SW 1271 (cell line): ENCODE measurements at places on chromosomes 1 and 21.

GRCh38 chr1:157312082-157312812 is 174.1 kb upstream of the ETV3 start:
- DNase-seq, result no peak

DNA sequence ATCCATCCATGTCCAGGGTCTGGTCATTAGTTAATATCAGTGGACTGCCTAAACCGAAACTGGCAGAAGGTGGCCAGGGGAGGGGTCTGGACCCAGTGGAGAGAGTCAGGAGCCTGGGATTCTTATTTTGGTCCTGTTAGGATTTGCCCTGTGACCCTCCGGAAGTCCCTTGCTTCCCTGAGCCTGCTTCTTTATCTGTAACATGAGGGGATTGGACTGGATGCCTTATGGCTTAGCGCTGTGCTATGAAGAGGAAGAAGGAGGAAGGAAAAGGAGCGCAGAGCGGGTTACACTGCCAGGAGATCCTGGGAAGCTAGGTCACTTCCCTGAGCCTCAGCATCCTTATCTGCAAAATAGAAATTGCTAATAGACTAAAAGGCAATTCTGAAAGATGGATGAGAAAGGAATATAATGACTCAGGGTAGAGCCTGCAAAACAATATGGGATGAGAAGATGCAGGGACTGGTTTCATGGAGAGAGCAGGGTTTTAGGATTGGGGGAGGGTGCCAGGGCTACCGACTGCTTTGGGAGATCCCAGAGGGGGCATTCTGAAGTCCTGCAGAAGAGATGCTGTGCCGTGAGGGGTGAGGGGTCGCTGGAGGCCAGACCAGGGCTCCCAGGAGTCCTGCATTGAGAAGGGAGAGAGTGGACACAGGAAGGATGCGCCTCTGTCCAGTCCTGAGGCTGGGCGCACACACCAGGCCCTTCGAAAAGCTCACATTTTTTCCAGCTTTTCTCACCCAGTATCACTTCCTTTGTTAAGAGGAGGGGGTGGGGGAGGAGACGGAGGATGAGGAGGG is 460 bp upstream of the ADORA1 start:
- DNase-seq, result no peak

DNA sequence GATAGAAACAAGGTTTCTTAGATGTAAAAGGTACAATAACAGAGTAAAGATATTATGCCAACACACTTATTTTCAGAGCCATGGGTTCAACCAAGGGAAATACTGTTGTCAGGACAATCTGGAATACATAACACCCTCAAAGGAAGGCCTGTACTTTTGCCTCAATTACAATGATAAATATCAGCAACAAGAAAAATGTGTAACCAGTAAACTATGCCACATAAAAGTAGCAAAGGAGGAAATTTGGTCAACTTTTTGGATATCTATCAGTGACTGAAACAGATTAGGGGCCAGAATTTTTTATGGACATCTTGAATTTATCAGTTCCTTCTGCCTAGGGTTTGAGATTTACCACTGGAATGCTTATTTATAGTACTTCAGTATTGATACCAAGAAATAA is 24.6 kb upstream of the RAP1GAP start:
- DNase-seq, result no peak

DNA sequence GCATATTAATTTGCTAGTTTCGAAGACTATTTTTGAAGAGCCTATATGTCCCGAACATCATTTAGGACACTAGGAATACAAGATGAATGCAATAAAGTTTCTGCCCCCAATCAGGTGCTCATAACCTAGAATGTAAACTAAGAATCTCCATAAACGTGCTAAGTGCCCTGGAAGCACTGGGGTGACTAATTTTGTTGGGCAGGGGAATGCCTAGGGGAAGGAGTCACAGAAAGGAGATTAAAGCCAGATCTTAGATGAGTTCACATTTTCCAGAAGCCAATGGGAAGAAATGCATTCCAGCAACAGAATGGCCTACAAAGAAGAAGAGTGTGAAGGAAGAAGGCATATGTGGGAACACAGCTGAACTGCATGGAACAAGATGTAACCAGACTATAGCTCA is 19.5 kb downstream of the SCYL3 start:
- DNase-seq, result no peak

- DNase-seq, result no peak
Observed at GRCh38 chr1:12434174-12434573, 183.8 kb downstream of the DHRS3 start.

DNA sequence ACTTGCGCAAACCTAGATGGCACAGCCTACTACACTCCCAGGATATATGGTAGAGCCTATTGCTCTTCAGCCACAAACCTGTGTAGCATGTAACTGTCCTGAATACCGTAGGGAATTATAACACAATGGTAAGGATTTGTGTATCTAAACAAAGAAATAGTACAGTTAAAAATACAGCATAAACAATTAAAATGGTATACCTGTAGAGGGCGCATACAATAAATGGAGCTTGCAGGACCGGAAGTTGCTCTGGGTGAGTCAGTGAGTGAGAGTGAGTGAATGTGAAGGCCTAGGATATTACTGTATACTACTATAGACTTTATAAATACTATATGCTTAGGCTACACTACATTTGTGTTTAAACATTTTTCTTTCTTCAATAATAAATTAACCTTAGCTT is 99.3 kb downstream of the PLD5 start:
- DNase-seq, result no peak

GRCh38 chr21:32452641-32453040 is 40.1 kb downstream of the EVA1C start:
- DNase-seq, result no peak

DNA sequence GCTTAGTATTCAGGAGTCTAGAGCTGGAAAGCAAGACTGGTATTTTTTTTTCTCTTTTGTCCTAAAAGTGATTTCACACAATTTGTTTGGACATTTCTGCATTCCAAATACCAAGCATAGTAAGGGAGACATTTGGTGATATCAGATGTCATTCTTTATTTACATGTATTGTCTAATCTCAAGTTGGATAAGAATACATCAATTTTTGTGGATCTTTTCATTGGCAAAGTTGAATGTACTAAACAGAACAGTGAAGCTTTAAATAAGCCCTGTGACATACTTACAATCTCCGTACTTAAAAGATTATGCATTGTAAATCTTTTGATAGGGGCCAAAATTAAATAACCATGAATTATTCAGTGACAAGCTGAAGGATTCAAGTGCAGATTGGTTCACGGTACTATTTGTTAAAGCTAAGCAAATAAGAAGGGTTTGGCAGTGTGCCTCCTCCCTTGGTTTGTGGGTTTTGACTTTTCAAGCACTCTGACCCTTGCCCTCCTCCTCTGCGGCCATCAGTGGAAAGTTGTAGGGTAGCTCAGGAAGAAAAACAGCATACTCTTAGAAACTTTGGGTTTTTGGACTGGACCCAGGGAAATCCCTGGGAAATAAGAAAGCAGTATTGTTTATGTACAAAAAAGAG is 663.7 kb downstream of the ADGRL2 start:
- no peak for DNase-seq

DNA sequence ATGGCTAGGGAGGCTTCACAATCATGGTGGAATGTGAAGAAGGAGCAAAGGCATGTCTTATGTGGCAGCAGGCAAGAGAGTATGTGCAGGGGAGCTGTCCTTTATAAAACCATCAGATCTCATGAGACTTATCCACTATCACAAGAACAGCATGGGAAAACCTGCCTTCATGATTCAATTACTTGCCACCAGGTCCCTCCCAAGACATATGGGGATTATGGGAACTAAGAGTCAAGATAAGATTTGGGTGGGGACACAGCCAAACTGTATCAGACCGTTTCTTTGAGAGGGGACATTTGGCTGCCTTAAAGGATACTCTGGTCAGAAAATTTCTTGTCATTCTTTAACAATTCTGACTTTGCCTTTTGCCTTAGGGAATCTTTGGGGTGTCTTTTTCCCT is 3.2 kb upstream of the XPR1 start:
- DNase-seq, result no peak

GRCh38 chr1:161864577-161864976 is 98.5 kb downstream of the ATF6 start:
- no peak for DNase-seq

DNA sequence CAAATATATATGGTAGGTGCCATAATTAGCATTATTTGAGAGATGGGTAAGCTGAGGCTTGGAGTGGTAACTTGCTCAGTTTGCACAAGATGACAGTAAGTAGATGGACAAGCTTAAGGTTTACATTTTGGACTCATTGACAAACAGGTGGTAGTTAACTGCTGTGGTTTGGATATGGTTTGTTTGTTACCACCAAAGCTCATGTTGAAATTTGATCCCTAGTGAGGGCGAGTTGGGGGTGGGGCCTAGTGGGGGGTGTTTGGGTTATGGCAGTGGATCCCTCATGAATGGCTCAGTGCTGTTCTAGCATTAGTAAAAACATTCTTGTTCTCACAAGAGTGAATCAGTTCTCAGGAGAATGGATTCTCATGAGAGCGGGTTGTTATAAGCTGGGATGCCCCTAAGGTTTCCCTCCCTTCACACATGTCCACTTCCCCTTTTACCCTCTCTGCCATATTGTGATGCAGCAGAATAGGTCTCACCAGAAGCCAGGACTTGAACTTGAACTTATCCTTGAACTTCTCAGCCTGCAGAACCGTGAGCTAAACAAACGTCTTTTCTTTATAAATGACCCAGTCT is 6.6 kb upstream of the PRRX1 start:
- no peak for DNase-seq

- DNase-seq, result no peak
Observed at GRCh38 chr1:81699234-81699633, 101.5 kb upstream of the ADGRL2 start.

- no peak for DNase-seq
Observed at GRCh38 chr1:201104141-201104540, 8.1 kb downstream of the CACNA1S start.

DNA sequence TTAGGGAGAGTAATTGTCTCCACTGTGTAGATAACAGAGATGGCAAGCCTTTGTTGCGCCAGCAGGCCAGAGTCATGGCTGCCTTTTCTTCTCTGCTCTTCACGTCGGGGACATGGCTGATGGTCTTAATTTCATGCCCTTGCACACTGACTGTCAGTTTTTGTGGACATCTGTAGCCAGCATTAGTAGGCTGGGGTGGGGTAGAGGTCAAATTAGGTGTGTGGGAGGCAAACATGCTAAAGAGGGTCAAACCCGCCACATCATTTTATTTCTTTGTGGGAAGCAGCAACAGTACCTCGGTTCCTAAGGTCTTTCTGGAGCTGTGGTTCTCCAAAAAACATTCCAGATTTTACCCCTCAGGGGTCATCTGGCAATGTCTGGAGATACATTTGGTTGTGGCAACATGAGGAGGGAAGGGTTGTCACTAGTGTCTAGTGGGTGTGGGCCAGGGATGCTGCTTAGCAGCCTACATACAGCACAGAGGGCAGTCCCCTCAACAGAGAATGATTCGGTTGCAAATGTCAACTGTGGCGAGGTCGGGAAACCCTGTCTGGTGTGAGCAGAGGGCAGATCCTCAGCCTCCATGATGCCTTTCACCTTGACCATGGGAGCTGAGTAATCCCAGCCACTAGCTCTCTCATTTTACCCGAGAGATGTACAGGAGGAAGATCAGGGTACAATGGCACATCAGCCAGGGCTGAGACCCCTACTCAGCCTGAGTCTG is 14.7 kb downstream of the RUNX1 start:
- no peak for DNase-seq

DNA sequence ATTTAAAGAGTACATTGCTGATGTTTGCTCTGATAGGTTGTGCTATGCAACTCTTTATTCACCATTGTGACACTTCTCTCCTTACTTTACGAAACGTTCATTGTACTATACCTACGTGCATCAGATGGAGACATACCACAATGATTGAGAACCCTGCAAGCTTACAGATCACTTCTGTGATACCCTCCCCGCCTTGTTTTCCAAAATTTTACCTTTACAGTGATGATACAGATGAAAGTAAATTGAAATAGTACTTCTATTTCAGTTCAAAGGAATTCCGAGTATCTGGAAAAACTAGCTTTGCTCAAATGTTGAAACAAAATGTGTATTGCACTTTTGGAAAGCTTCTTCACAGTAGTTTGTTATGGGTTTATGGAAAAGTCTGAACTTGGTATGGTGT is 3.3 kb downstream of the OR14K1 start:
- no peak for DNase-seq
